Stimulated activated CD8-positive, alpha-beta memory T cell treated with anti-CD3 and anti-CD28 coated beads, Interleukin-4, amount 100 ng/mL, for 24 hours (primary cell): ENCODE measurements at places on chromosomes 1 and 21.

- no peak for DNase-seq
Observed at GRCh38 chr21:31879241-31879650, 6.4 kb downstream of the HUNK start.

DNA sequence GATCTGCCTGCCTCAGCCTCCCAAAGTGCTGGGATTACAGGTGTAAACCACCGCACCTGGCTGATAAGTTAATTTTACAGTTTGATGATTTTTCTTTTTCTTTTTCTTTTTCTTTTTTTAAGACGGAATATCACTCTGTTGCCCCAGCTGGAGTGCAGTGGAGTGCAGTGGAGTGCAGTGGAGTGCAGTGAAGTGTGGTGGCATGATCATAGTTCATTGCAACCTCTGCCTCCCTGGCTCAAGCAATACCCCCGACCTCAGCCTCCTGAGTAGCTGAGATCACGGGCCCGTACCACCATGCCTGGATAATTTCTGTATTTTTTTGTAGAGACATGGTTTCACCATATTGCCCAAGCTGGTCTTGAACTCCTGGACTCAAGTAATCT, 84.4 kb upstream of the CXADR start:
- DNase-seq: no peak

DNA sequence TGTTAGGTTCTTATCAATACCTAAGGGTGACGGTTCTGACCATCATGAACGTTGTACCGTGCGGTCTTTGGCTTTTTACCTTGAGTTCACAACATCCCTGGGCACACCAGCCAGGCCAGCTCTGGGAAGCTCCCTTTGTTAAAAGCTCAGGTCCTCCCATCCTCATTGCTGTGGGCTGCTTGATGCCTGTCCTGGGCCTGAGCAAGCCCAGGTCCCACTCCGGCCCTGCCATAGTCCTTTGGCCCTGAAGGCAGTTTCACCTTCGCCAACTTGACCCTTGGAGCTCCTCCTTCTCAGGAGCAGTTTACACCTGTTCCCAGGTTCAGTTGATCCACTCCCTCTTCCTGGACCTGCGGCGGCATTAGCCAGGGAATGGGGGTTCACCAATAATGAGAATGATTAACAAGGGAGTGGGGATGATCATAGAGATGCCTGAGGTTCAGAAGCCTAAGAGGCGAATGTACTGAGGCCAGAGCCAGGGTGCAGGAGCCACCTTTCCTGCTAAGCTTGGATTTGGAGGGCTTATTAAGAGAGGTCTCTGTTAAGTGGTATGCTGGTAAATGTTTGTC, 40.2 kb downstream of the DHCR24 start:
- no peak for DNase-seq

GRCh38 chr1:12320486-12320885, 90.7 kb downstream of the VPS13D start:
- no peak for DNase-seq

GRCh38 chr1:29355375-29355774, 119.1 kb downstream of the PTPRU start:
- DNase-seq: no peak

DNA sequence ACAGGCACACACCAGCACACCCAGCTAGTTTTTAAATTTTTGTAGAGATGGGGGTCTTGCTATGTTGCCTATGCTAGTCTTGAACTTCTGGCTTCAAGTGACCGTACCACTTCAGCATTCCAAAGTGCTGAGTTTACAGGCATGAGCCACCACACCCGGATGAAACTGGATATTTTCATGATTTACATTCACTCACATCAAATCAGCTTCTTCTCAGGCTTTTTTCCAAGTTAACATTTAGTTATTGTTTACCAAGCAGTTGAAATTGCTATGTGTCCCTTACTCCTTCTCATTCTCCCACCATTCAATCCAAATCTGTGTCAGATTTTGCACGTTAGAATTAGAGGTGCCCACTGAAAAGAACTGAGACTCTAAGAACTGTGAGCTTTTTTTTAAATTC, 18.4 kb downstream of the RIT1 start:
- no peak for DNase-seq

DNA sequence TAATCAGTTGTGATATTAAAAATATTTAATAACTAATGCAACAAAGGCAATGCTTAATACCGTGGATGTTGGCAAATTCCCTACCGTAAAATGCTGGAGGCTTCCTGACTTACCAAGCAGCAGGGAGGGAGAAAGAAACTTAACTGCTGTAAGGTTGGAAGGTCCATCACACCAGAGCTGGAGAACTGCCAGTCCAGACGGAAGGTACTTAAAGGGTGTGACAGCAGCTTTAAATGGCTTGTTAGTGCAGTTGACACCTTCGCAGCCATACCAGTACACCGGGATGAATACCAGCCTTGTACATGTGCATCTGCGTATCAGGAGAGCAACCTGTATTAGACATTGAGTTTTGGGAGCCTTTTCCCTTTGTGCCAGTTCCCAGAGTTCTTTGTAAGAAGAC, 269.5 kb upstream of the NCAM2 start:
- DNase-seq: no peak
